ENCODE measurements at places on chromosomes 3 and 15.

DNA sequence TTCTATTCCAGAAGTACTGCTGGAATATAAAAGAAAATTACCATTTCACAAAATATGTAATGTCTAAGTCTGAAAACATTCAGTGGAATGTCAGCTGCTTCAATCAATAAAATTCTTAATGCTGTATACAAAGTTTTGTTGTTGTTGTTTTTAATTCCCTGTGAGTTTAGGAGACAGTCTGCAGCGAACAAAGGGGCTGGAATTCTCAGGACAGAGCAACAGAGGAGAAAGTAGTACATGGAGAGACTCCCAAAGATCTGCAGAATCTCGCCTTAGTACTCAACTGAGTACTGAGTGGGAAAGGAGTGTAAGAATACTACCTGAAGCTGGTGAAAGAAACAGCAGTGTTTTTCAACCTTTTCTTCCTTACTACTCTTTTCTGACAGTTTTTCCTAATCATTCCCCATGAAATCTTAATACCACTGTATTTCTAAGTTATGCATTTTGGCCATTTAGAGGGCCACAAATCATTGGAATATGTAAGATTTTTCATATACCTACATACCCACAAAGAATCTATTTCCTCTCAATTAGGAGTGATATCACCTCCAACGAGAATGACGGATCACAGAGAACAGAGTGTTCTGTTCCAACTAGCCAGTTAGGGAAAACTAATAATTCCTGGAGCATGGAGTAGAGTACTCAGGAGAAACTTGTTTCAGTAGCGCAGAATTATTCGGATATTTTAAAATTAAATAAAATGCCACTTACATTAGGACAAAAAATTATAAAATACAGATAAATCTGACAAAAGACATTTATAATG is 16.0 kb downstream of the ANKRD28 start:
- no peak for DNase-seq

DNA sequence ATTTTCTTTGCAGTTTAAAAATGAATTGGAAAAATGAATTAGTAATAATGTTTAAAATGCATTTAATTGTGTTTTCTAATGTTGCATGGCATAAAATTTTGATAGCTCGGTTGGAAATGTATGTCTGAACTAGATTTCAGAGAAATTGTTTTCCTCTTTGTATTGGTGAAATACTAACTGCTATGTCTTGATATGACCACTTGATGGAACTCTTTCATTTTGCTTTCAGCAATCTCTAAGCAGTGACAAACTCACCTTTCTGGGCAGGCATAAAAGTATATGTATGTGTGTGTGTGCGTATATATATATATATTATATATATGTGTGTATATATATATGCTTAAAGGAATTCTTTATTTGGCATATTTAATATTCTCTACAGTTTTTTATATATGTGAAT is 239.3 kb upstream of the ZNF717 start:
- DNase-seq: no peak

- DNase-seq: no peak
Observed at GRCh38 chr3:99859825-99860224, 42.2 kb downstream of the CMSS1 start.

DNA sequence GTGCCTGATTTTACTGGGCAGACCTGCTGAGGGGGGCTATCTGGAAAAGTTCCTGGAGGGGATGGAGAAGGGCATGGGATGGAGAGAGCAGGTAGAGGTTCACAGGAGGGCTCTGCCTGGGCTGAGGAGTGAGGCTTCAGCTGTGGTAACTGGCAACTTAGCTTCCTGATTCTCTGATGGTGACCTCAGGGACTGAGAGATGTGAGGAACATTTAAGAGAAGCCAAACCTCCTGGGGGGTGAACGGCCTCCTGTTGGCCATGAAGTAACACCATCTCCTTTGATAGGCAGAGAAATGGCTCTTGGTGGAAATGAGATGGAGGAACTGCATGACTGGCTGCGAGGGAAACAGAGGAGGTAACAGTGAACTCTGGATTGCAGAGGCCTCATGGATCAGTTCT is 97.3 kb upstream of the ROPN1 start:
- no peak for DNase-seq

- DNase-seq: no peak
Observed at GRCh38 chr3:56459719-56460118, 8.5 kb downstream of the ERC2 start.

GRCh38 chr3:9727743-9728142 is 3.8 kb upstream of the BRPF1 start:
- no peak for DNase-seq

GRCh38 chr3:189275182-189275581 is 103.4 kb downstream of the TPRG1 start:
- no peak for DNase-seq

- DNase-seq: no peak
Observed at GRCh38 chr3:166721466-166721865, 658.6 kb downstream of the ZBBX start.
